ENCODE measurements at places on chromosomes 3 and 15.

DNA sequence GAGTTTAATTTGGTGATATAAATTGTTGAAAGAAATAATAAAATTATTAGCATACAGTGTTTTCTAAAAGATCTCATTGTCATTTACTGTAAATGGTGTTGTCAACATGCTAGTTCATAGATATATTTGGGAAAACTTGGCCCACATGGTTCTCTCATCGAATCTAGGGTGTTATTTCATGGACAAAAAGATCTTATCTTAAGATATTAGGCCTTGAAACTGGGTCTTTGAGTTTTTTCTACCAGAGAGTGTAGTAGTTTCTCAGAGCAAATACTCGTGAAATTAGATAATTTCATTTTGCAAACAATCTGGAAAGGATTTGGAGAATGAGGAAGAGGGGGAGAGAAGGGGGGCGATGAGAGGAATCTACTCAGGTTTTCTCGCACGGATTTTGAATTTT lies 107.9 kb downstream of the MEIS2 start:
- no peak for ATAC-seq

DNA sequence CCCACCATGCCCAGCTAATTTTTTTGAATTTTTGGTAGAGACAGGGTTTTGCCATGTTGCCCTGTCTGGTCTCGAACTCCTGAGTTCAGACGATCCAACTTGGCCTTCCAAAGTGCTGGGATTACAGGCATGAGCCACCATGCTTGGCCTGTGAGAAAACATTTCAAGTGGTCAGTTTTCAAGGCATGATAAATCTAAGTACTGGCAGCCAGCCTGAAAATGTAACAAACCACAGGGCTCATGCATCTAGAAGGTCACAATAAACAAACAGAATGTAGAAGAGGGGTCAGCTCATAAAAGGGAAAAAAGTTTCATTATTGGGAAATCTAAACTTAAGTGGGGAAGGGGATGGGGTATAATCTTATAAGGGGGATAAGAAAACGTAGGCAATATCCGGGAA lies 39.9 kb downstream of the PPCDC start:
- ATAC-seq = no peak

GRCh38 chr3:14274999-14275961 lies 96.7 kb downstream of the LSM3 start:
- no peak for ATAC-seq

DNA sequence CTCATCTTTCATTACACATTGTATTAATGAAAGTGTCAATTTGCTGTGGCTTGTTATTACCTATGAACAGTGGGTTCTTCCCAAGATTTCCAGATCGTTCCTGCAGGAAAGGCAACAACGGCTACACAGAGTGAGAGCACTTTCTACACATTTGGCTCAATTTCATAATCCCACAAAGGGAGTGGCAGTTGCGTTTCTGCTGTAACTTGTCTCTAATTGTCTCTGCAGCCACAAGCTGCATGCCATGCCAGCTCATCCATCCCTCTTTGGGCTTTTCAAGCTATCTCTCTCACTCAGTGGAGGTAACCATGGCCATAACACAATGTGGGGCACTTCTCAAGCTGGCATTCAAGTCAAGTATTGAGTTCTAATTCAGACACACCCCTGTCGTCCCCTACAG lies 27.7 kb upstream of the CPNE4 start:
- no peak for ATAC-seq

- ATAC-seq = no peak
Observed at GRCh38 chr15:57953874-57954273, 111.6 kb downstream of the ALDH1A2 start.

- ATAC-seq = no peak
Observed at GRCh38 chr3:35665390-35666055, 26.2 kb downstream of the ARPP21 start.

DNA sequence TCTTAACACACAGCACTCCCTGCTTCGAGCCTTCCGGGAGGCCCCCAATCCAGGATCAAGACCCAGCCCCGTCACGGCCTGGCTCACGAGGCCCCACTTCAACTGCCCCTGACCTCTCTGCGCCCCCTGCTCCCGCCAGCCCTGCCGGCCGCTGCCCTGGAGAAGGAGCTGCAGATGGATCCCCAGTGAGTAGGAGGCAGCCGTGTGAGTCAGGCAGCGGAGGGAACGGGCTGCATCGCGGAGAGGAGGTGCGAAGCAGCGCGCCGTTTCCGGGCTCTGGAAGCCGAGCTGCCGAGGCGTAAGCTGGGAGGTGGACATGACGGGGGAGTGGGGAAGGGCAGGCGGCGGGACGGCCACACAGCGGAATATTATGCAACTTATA lies 133.4 kb downstream of the TPRA1 start:
- ATAC-seq = no peak

DNA sequence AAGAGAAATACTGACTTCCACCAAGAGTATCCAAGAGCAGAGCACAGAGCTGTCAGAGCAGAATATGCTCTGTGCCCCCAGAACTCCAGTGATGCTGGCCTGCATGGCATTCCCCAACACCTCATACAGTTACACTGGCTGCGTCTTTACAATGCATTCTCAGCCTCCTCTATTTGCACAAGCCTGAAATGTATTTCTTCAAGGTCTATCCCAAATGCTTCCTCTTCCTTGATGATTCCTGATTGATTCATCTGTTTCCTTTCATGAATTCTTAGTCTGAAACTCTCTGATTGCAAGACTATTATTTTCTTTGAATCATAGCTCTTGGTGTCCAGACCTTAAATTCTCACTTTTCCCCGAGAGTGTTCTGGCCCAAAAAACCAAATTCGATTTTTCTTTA lies 664.7 kb downstream of the MECOM start:
- ATAC-seq = no peak

DNA sequence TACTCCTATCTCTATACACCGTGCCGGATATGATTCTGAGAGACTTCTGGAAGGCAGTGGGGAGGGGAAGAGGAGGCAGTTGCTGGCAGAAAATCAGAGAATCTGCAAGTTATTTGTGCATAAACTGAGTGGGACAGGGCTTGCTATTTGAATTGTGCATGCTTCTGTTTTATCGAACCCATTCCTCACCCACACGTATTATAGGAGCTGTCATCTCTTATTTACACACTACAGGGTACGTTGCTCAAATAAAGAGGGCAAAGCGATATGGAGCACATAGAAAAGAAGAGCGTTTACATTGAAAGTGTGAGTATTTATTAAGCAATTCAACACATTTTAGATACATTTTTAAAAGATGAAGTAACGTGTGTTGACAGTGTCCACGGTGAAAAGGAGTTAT lies 191.6 kb downstream of the CPNE4 start:
- no peak for ATAC-seq

DNA sequence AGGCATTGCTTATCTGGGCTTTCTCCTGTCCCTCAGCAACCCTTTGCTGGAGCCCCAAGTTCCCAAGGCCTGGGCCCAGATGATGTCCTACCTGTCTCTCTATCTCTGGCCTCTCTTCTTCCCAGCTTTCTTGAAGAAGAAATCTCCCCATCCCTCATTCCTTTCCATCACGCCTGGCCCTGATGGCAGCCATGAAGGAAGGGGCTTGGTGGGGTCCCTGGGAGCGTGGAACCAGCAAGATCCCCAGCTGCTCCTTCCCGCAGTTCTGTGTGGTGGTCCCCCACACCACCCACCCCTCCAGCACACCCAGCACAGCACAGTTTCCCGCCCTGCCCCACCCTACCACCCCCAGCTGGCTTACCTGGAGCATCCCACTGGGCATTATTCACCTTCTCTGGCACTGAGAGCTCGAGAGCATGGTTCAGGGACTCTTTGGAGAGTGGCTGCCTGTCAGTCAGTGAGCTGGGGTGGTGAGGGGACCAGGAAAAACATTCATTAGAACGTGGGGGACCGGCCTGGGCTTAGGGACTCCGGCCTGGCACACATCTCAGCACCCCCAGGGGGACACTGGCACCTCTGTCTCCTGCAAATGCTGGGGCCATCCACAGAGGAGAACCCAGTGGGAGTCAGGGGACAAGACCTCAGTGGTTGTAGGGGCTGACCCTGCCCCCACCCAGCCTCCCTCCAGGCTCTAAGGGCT lies 26.6 kb downstream of the ACSBG1 start:
- ATAC-seq = no peak
